ENCODE measurements at places on chromosomes 16 and 17.

GRCh38 chr16:15460601-15461000 lies 26.2 kb downstream of the BMERB1 start:
- DNase-seq, result no peak

GRCh38 chr17:32496395-32497073 lies 9.7 kb downstream of the CDK5R1 start:
- no peak for DNase-seq

DNA sequence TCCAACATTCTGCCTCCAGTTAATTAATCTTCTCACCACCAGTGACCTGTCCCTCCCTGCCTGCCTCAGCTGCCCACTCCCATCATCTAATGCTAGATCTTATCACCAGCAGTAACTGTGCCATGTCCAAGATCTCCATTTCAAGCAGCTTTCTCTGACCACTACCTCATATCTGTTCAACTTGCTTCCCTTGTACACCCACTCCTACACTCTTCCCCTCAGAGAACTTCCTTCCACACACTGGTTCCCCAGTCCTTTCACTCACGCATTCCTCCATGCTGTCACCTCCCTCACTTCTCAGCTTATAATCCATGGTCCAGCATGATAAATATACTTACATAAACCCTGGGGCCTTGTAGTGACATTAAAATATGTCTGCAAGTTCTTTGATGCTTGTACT lies 31.8 kb upstream of the DYNLL2 start:
- no peak for DNase-seq

GRCh38 chr16:21190599-21190998 lies 20.8 kb downstream of the ZP2 start:
- no peak for DNase-seq

- no peak for DNase-seq
Measured at GRCh38 chr17:80987941-80988461, 3.6 kb upstream of the CHMP6 start.

DNA sequence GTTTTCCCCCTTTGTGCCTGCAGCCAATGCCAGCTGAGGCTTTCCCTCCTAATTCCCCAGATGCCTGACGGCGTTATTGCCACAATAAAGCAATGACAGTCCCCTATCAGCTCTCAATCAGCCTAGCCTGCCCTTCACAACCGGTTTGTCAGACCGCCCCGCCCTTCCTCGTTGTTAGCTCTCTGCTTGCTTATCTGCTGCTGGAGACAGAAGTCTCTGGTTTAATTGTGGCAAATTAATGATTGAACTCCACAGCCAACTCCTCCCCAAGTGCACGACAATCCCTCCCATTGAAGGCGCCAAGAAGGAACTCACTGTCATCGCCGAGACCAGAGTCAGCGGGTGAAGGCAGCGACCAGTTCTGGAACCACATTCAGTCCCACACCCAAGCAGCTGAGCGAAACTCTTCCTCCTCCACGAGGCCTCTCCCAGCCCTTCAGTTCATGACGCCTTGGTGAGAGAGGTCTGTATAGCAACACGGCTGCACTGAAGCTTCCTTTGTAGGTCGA lies 474.4 kb downstream of the SLC39A11 start:
- no peak for DNase-seq

DNA sequence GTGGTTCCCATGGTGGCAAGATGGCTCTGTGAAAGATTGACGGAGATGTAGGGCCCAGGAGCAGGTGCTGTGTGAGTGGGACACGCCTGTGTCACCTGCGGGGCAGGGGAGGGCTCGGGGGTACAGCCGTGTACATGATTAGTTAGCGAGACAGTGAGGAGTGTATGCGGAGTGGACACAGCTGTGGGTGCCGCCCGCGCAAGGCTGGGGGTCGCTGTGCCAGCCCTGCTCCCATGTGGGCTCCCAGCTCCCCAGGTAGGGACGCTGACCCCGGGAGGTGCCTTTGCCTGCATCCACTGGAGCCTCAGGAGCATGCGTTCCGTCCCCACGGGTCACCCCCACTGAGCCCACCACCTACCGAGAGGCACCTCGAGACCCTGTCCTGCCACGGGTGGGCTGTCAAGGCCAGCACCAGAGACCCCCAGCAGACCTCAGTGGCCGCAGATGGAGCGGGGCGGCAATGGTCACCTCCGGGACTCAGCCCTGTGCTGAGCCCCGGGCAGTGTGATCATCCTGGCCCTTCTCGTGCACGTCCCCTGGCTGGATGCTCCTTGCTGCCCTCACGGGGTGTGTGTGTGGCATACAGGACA lies 7.4 kb downstream of the CAPN15 start:
- DNase-seq, result no peak

- no peak for DNase-seq
Measured at GRCh38 chr16:87297918-87298631, 19.1 kb downstream of the C16orf95 start.

GRCh38 chr16:52171481-52171880 lies 375.5 kb downstream of the TOX3 start:
- no peak for DNase-seq

DNA sequence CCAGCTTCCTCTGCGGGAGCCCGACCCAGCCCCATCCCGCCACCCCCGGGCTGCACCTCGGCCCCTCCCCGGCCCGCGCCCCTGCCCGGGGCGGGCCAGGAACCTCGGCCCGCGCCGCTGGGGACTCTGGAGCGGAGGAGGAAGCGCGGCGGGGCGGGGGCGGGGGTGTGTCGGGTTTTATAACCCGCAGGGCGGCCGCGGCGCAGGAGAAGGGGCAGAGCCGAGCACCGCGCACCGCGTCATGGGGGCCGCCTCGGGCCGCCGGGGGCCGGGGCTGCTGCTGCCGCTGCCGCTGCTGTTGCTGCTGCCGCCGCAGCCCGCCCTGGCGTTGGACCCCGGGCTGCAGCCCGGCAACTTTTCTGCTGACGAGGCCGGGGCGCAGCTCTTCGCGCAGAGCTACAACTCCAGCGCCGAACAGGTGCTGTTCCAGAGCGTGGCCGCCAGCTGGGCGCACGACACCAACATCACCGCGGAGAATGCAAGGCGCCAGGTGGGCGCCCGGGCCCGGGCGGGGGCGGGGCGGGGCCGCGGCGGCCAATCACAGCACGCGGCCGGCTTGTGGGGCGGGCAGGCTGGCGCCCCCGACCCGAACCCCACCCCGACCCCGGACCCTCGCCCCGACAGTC lies at the start of gene ACE:
Gene ACE (plus strand): TSS at position 208 of the 626 bp plus-strand sequence. CDS start 34 bp downstream, at position 242.
- DNase-seq, result peak; percentile 66

DNA sequence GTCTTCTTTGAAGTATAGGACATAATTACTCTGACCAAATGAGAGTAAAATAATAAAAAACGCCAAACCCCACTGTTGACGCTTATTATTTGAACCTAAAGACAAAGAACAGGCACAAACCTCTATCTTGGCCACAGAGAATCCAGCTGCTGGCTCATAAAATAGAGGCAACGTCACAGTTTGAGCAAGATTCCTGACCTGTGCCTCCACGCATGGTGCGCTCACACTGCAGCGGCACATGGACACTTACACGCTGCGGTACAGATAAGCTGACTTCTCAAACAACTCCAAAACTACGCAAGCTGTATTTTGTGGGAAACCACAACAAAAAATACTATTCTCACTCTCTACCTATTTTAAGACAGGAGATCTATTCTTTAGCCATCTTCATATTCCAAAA lies 38.8 kb upstream of the TRAP1 start:
- DNase-seq, result no peak

DNA sequence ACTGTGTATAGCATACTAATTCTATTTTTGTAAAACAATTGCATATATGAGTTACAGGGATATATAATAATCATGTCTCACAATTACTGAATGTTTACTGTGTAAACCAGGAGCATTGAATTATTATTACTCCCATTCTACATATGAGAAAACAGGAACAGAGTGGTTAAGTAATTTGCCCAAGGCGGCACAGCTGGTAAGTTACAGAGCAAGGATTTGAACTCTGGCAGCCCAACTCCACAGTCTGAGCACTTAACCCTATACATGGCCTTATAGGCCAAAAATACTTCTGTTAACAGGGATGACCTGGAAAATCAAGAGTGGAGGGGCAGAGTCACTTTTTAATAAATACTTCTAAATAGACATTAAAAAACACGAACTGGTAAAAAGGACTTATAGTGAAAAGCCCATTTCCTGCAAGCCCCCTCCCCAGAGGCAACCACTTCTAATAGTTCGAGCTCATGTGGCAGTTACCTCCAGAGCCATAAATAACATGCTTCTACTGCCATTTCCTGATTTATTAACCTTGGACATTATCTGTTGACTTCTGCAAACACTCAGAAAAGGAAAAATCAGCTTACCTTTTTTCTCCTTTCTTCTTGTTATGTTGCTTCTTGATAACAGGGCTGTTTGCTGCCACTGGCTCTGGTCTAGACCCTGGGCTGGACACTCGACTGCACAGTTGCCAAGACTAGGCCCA lies 22.1 kb upstream of the ADGRG1 start:
- DNase-seq, result no peak
